MV-4-11 (cell line): ENCODE measurements at places on chromosomes 11 and 22.

GRCh38 chr22:24434471-24435322 lies 7.3 kb downstream of the ADORA2A start:
- DNase-seq, result peak; percentile 97

- DNase-seq, result peak; percentile 49
Observed at GRCh38 chr11:2151500-2152257, 9.3 kb downstream of the INS start.

DNA sequence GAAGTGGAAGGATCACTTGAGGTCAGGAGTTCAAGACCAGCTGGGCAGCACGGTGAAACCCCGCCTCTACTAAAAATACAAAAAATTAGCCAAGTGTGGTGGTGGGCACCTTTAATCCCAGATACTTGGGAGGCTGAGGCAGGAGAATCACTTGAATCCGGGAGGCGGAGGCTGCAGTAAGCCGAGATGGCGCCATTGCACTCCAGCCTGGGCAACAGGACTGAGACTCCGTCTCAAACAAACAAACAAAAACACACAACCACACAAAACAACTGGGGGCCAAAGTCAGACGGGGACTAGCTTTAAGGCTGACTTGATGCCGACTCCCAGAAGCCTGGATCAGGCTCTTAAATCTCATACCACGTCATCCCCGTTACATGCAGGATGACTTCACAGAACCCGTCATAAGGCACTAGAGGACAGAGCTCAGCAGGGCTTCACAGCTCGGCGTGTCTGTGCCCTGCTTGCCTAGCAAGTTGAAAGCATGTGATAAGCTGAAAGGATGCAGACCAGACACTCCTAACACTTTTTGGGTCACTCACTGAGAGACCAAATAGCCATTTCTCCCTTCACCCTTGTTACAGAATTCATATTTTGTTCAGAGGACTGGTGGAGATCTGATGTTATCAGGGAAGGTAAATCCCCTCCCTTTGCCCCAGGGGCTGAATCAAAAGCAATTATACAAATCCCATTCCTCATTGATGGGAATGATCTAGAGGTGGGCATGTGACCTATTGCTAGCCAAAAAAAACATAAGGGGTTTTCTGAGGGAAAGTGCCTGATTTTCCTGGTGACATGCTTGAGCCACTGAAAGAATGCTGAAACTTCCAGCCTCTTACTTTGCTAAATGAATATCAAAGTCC lies 65.4 kb downstream of the GAB2 start:
- no peak for DNase-seq

DNA sequence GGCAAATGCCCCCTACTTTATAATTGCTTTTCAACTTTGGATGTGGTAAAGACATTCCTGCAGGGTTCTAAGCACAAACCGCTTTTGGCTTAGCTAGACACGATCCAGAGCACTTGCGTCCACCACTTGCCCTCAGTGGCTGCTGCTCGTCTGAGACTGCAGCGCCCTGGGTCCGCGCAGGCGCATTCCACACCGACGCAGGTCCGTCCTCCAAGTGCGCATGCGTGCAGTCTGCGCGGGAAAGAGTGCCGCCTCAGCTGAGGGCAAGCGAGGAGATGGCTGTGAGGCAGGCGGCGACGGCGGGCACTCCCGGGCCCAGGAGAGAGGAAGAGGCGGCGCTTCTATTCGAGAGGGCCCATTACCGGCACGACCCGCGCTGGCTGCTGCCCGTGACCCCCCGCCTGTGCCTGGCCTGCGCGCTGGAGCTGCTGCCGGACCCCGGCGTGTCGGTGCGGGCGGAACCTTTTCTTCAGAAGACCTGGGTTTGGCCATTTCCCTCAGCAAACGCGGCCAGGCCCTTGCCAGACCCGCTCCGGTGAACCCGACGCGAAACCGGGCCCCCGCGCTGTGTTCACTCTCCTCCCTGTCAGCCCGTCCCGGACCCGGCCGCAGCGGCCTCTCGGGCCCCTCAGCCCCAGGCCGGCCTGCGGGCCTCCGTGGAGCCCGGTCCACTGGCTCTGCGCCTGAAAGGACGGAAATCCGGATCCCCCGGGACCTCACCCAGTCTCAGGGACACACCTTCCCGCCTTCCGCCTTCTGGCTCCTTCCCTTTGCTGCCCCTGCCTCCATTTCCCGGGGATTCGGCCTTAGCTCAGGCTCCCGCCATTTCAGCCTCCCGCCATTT lies at the start of gene MEI1:
Gene MEI1 (plus strand): TSS at position 240 of the 844 bp plus-strand sequence. CDS start 36 bp downstream, at position 276.
- peak; percentile 31 for DNase-seq

GRCh38 chr11:9680028-9680427 lies 16.2 kb downstream of the SWAP70 start:
- DNase-seq, result no peak

GRCh38 chr11:7427733-7428132 lies 57.6 kb upstream of the OLFML1 start:
- no peak for DNase-seq
